ENCODE measurements at places on chromosomes 6 and 20.

DNA sequence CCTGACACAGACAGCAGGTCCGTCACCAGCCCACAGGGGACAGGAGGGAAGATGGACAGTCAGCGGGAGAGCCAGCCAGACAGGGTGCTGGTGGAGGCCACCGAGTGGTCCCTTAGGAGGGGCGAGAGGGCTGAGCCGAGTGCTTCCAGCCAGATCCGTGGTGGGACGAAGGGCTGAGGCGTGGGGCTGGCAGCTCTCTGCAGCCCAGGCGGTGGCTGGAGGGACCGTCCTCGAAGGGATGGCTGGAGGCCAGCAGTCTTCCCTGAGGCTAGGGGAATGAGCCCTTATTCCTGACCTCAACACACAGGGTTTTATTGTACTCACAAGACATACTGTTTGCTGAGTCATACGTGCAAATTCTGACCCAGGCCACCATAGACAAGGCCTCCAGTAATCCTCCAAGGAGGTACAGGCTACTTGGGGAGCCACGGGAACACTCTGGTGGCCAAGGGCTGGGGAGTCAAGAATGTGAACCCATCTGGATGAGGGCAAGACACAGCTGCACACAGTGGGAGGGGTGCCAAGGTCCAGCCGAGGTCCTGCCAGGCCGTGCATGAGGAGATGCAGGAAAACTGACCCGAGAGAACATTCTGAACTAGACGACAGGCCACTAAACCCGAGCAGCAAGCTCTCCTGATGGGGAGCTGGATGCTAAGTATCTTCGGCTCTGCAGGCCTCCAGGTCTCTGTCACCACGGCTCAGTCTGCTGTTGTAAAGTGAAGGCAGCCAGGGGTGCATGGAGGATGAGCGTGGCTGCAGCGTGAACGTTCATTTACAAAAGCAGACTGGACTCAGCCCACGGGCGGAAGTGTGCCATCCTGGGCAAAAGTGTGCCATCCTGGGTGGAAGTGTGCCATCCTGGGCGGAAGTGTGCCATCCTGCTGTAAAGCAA, 242.5 kb downstream of the TTLL2 start:
- DNase-seq = peak; percentile 62

- no peak for DNase-seq
These were observed 193.1 kb downstream of the NRN1 start for GRCh38 chr6:5813625-5814027.

GRCh38 chr20:19993958-19994669, 23.0 kb upstream of the NAA20 start:
- peak; percentile 96 for DNase-seq

DNA sequence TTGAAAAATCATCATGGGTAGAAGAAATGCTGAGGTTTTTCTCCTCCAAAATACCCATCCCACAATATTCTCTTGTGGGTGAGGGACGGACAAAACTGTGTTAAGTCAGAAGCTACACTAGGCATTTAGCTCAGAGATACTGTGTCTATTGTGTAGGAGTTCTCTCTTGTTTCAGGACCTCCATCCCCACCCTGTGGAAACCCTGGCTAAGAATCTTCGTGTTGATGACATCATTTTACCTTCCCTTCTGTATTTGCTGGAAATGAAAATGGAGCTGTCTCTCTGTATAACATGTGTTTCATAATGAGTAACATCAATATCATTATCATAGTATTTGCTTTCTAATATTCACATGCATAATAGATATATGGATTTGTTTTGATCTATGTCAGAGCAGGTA, 1193.0 kb upstream of the CITED2 start:
- DNase-seq = peak; percentile 55

GRCh38 chr20:46291401-46291800, 16.9 kb downstream of the CDH22 start:
- no peak for DNase-seq

DNA sequence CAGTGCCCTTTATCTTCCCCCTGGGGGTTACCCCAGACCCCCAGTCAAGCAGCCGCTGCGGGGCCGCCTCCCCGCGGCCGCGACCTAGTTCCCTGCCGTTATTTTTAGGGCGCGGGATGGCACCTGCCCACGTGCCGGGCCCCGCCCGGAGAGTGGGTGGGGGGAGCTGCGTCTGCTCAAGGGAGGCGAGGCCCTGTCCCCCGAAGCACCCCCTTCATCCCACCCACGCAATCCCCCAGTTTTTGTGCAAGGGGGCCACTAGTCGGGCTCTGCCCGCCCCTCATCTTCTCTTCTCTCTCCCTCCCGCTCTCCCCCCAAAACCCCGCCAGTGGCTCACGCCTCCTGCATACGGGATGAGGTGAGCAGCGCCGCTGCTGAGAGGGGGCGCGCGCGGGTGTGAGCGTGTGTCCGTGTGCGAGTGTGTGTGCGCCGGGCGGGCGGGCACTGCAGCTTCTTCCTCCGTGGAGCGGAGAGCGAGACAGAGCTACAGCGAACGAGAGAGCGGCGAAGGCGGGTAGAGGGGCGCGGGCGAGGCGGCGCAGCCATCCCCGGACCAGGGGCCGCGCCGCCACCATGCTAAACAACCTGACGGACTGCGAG, at the start of gene SLC12A5:
Gene SLC12A5 (plus strand): TSS at position 444 of the 600 bp plus-strand sequence. CDS start 130 bp downstream, at position 574.
- DNase-seq = no peak

GRCh38 chr6:110366975-110367374, 8.8 kb upstream of the METTL24 start:
- DNase-seq = no peak

DNA sequence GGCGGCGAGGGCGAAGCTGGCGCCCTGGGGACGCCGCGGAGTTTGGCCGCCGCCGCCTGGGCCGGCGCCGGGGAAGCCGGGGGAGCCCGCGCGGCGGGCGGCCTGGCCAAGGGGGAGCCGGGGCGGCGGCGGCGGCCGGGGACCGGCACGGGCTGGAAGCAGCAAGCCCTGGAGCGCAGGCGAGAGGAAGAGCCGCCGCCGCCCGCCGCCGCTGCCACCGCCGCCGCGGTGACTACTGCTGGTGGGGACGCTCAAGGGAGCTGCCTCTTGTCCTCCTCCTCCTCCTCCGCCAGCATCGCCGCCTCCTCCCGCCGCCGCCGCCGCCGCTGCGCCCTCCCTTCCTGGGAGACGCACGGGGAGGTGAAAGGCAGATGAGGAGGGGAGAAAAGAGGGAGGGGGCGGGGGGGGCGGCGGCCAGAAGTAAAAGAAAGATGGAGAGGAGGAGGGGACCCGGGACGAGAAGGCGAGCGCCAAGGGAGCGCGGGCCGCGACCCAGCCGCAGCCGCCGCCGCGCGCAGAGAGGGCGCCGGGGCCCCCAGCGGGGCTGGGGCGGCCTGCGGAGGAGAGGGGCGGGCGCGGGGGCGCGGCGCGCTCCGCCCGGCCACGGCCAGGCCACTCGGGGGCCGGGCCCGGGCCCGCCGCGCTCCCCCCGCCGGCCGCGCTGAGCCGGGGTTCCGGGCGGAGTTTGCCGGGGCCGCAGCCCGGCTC, 846 bp downstream of the PDE10A start:
- no peak for DNase-seq

DNA sequence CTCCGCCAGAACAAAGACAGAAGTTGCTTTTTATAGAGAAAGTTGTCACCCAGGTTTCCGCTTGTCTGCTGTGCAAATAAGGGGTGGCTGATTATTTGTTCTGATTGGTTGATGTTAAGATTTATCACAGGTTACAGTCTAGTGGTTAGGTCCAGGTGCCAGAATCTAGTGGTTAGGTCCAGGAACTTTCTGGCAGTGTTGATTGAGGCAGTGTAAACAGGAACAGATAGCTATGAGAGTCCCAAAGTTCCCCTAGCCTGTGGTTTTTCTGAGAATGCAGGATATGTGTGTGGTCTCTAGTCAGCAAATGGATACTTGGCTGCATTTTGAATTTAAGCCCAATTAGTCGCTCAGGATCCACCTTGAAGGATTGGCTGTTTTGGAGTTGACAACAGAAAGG, 148.0 kb downstream of the TMEM200A start:
- DNase-seq = peak; percentile 99

GRCh38 chr6:128600397-128600951, 80.1 kb upstream of the PTPRK start:
- peak; percentile 100 for DNase-seq

All from M059J (cell line).